Keratinocyte (primary cell): ENCODE measurements at places on chromosomes 7 and 10. TPM values are rescaled to one million over a fixed set of nuclear protein-coding genes. Genes with fewer than 3 reads are reported as not detected.

PHKG1 gene
- polyA plus RNA-seq: 0.18 to 0.49 TPM (median 0.25 TPM) in 3 replicates

GRCh38 chr7:525740-526139 lies 6.1 kb upstream of the PDGFA start:
- no peak overlapping the region for H3K4me3 ChIP-seq
- no peaks in the 10 kb centered on the region for H3K36me3 ChIP-seq
- DNase-seq: no peak

DNA sequence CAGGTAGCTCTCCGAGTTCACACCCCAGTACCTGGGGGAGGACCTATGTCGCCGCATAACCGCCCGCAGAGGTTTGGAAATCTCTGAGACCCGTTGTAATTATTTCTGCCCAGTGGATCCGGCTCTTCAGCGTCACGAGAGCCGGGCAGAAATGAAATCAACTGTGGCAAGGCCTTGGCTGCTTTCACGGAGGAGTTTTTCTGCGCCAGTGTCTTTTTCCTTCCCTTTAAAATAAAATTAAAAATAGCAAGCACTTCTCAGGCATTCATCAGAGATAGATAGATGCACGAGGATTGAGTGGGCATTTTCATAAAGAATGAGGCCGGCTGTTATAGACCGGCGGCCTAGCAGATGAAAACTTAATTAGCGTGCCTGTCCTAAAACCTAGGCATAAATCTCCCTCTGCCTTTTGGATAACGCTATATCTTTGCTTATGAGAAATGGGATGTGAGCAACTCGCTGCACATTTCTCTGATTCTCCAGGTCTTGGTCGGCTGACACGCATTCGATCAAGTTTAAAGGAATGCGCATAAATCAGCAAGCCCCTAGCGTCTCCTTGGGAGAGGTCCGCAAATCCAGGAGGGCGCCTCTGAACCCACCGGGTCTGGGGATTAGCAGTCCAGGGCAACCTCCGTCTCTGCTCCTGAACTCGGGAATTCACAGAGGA lies 6.4 kb downstream of the HOXA13 start:
- H3K27ac ChIP-seq: no peak overlapping the region
- peaks cover 91% of the 10 kb centered on the region for H3K27me3 ChIP-seq
- peak overlapping the region; percentile 59 for H3K4me3 ChIP-seq
- DNase-seq: no peak
- no peaks in the 10 kb centered on the region for H3K36me3 ChIP-seq

DNA sequence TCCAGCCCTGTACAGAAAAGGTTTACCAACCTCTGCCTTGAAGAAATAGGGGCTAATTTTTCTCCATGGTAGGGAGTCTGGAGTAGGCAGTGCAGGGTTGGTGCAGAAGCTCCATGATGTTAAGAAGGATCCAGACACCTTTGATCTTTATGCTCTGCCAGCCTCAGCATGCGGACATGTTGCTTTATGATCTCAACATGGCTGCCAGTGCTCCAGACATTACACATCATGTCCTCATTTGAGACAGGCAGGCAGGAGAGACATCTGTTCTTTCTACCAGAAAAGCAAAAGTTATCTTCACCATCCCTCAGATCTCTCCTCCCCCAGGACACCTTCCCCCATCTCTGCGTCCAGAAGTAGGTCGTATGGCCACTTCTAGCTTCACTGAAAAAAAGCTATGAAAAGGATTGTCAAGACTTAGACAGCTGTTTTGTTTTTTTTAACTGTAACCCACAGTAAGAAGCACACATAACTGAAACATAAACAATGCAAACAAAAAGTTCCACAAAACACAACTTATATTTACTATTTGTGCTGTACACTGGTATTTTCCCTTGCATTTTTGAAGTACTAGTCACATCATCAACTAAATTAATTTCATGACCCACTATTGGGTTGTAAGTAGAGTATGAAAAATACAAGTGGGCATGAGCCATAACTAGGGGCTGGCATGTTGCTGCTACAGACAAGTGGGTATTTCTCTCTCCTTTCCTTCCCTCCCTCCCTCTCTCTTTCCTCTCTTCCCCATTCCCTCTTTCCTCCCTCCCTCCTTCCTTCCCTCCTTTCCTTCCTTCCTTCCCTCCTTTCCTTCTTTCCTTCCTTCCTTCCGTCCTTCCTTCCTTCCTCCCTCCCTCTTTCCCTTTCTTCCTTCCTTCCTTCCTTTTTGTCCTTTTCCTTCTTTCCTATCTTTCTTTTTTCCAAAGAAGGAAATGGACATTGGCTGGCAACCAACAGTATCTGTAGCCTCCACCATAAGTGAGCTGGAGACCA lies 2.6 kb upstream of the RASSF4 start:
- DNase-seq: no peak
- H3K27ac ChIP-seq: no peak overlapping the region
- H3K36me3 ChIP-seq: no peaks in the 10 kb centered on the region
- no peak overlapping the region for H3K4me3 ChIP-seq
- peaks cover 14% of the 10 kb centered on the region for H3K4me1 ChIP-seq

GRCh38 chr10:69218831-69219230 lies 1.3 kb upstream of the HKDC1 start:
- H3K4me1 ChIP-seq: peaks cover 48% of the 10 kb centered on the region
- DNase-seq: no peak
- peak overlapping the region; percentile 8 for H3K27ac ChIP-seq
- H3K27me3 ChIP-seq: no peaks in the 10 kb centered on the region
